Stimulated activated CD8-positive, alpha-beta memory T cell treated with anti-CD3 and anti-CD28 coated beads, Interleukin-7, amount 100 ng/mL, for 1 hour (primary cell): ENCODE measurements at places on chromosomes 16 and 17.

GRCh38 chr17:39675390-39676082, 7.3 kb downstream of the PNMT start:
- DNase-seq, result no peak

- no peak for DNase-seq
These were observed 5.8 kb upstream of the ABCA9 start for GRCh38 chr17:69066482-69066881.

DNA sequence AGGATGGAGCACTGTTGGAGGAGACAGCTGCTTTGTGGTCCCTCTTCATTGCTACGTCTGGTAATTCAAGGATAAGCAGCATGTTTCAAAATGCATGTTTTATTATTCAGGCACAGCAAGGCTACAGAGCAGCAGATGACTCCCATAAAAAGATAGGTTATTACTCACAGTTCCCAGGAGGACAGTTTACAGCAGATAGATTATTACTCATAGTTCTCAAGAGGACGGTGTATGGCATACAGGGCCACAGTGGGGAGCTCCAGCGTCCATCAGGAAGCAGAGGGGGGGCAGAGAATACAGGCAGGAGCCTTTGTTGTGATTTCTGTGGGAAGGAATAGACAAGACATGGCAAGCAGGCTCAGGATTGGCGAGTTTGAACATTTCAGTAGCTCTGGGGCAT, 72.9 kb downstream of the DNAH9 start:
- no peak for DNase-seq

- no peak for DNase-seq
These were observed 525.6 kb downstream of the XYLT1 start for GRCh38 chr16:16945207-16945606.
